T-helper 22 cell (primary cell): ENCODE measurements at places on chromosomes 13 and 19.

- DNase-seq = no peak
Measured at GRCh38 chr19:5059213-5059574, 90.3 kb downstream of the KDM4B start.

GRCh38 chr19:57171551-57172081 is 4.3 kb upstream of the DUXA start:
- peak; percentile 18 for DNase-seq

DNA sequence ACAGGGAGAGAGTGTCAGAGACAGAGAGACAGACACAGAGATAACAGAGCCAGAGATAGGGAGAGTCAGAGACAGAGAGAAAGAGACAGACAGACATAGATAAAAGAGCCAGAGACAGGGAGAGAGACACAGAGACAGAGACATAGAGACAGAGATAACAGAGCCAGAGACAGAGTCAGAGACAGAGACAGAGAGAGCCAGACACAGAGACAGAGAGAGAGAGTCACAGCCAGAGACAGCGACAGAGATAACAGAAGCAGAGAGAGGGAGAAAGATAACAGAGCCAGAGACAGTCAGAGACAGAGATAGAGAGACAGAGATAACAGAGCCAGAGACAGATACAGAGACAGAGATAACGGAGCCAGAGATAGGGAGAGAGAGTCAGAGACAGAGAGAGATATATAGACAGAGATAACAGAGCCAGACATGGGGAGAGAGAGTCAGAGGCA is 865 bp upstream of the TNFSF9 start:
- DNase-seq = no peak

- DNase-seq = no peak
Measured at GRCh38 chr19:31515931-31516330, 166.7 kb upstream of the TSHZ3 start.

DNA sequence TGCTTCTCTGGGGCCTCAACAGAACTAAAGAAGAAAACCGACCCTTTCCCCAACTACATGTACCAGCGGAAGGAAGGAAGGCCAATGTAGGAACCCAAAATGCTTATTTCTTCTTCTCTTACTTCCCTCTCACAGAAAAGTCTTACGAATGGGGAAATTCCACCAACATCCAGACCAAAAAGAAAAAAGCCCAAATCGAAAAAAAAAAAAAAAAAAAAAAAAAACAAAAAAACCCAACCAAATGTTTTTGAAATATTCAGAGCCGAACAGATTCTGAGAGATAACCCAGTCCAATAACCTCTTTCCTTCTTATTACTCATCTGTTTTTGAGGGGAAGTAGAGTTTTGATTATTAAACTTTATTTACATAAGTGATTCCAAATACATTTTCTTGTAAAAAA is 3.9 kb downstream of the PPM1N start:
- no peak for DNase-seq

DNA sequence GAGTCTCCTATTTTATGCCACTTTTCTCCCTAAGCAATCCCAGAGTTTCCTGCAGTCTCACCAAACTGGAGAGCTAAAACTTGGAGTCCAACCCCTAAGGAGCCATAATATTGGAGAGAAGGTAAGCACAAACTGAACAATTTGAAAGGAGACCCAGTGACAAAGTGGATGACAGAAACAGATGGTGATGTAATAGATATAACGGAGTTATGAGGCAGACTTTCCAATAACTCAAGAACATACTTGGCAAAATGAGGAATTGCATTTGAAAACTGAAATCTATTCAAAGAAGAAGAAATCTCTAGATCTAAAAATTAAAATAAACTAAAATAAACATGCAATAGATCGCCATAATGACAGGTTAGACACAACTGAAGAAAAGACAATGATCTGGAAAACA is 200.9 kb upstream of the MIR17HG start:
- DNase-seq = no peak

GRCh38 chr19:42441049-42441445 is 1.7 kb downstream of the CXCL17 start:
- DNase-seq = no peak

DNA sequence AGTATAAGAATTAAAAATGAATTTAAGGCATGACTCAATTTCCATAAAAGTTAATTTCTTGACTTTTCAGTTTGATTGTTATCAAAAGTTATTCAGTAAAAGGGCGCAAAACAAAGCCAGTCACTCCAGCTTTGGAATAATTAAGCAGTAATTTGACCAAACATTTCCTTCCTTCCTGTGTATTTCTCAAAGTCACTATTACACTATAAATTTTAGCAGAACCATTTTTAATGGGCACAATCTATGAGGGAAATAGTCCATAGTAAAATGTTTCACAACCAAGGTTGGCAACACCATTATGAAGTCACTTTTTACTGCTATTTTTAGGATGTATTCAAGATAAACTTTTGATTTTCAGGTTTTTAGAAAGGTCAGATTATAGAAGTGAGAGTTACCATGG is 91.0 kb downstream of the DACH1 start:
- no peak for DNase-seq

GRCh38 chr19:40717880-40718773 is 1.2 kb downstream of the ITPKC start:
- DNase-seq = no peak

DNA sequence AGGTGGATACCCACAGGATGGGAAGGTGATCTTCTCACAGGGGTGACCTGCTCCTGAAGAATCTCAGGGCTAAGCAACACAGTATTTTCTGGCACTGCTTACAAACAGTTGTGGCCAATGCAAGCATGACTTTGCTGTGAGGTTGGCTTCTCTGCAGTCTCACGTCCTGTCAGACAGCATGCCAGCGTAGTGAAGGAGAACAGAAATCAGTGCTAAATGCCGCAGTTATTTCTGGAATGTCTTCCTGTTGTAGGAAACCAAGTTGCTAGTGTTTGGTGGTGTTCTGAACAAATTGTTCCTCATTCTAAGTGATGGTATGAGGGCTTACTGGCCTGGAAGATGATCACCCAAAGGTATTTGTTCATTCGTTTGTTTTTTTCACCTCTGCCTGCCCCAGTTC is 320.1 kb downstream of the MTUS2 start:
- no peak for DNase-seq

- no peak for DNase-seq
Measured at GRCh38 chr13:38602266-38602665, 84.6 kb upstream of the FREM2 start.

DNA sequence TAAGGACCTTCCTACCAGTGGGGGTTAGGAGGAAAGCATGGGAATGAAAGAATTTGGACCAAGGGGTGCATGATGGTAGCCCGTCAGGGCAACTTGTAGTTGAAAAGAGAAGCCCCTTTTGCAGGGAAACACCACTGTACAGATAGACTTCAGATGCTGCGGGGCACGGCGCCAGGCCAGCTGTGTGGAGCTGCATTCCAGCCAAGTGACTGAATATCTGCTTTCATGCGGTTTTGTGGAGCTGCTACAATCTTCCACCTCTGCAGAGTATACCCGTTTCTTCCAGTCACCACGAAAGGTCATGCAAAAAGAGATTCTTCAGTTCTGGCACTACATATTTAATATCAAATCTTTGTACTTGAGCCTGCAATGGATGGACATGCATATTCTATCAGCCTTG is 104.7 kb downstream of the RGCC start:
- DNase-seq = no peak

GRCh38 chr19:48715681-48716171 is 3.8 kb downstream of the MAMSTR start:
- no peak for DNase-seq

- no peak for DNase-seq
Measured at GRCh38 chr19:49859682-49860335, 7.6 kb downstream of the PNKP start.

DNA sequence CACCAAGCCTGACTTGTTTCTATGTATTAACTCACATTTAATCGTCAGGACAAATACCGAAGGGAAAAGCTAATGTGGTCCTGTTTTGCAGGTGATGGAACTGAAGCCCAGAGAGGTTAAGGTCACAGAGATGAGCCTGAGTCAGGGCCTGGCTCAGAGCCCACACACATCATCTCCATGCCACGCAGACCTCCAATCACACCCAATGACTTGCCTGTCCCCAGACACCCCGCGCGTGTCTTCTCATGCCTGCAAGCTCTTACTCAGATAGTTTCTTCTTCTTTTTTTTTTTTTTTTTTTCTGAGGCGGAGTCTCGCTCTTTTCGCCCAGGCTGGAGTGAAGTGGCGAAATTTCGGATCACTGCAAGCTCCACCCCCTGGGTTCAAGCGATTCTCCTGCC is 16.4 kb downstream of the SIX5 start:
- DNase-seq = no peak

GRCh38 chr13:93797463-93797862 is 570.9 kb downstream of the GPC6 start:
- no peak for DNase-seq
